ENCODE measurements at places on chromosomes 12 and 14.
A peak's percentile ranks its signal among the peaks of the same experiment; 100 is the strongest.

DNA sequence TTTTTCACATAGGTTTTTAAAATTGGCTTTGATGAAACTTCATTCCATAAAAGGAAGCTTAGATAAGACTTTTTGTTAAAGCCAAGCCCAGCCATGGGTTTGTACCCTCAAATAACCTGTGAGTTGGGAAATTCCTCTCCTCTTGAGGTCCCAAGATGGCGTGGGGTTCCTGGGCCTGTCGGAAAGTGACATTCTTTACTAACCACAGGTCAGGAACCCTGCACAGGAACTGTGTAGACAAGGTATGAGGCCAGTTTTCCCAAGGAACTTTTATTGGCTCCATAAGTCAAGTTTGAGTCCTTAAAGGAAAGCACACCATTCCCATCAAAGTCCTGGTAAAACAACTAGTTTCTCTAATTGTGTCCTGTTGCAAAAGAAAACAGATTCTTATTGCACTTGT is 65.0 kb upstream of the AMN start:
- DNase-seq, result no peak

DNA sequence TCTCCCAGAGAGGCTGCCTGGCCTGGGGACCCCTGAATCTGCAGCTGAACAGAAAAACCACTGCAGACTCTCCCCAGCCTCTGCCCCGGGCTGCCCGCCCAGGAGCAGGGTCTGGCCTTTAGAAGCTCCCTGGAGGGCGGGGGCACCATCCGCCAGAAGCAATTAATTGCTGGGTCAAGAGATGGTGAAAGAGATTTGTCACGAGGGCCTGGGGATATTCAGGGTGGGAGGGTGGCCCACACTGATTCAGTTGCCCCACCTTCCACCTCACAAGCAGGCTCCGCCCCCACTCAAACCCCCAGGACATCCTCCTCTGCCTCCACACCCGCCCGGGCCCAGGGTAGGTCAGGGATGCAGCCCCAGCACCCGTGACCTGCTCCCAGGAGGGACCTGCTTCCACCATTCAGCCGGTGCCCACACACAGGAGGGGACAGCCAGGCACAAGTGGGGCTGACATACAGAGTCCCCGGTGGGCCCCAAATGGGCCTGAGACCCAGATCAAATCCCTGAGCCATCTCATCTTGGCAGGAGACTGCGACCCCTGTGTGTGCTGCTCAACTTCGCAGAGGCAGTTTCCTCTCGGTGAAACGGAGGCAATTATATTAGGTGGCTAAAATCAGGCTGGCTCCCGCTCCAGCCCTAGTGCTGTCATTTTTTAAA is 23.0 kb downstream of the NCOR2 start:
- DNase-seq, result no peak

GRCh38 chr14:99281396-99281795 is 9.4 kb upstream of the BCL11B start:
- DNase-seq, result no peak

DNA sequence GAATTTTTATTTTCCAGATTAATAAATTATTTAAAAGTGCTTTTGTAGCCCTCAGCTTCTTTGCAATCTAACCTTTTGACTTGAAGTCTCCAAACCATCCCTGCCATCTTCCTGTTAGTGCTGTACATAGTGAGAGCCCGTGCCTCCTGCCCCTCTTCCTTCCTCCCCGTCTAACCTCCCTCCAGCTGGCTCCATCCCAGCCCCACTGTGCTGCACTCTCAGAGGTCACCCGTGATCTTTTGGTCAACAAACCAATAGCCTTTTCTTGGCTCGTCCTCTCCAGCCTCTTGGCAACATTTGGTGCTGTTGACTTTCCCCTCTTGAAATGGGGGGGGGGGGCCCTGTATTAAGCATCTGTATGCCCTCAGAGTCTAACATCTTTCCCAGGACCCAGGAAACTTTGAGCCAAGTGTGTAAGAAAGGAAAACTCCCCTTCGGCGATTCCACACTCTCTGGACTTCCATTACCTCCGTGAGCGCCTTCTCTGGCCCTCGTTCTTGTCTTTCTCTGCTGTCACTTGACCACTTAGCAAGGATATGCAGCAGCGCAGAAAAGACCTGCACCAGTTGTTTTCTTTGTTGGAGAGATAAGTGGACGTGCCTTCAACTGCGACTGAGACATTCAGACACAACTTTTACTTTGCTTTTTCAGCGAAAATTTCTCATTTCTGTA is 44.1 kb downstream of the FBXW8 start:
- DNase-seq, result no peak

DNA sequence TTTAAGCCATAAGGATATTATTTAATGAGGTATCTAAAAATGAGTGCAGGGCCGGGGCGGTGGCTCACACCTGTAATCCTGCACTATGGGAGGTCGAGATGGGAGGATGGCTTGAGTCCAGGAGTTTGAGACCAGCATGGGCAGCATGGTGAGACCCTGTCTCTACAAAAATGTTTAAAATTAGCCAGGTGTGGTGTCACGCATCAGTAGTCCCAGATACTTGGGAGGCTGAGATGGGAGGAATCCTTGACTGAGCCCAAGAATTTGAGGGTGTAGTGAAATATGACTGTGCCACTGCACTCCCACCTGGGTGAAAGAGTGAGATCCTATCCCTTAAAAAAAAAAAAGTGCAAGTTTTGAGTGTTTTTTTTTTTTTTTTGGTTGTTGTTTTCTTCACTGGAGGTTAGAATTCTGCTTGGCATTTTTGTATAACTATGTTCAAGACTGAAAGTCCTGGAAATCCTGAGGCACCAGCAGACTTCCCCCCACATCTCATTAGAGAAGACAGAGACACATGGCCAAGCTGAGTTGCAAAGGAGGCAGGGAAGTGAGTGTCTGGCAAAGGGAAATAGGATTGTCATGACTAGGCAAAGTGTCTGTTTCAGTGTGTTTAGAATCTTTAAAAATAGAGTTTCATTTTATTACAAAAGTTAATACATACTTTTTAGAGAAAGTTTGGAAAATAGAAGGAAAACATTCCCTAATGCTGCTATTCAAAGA is 53.5 kb upstream of the DUSP6 start:
- no peak for DNase-seq

- no peak for DNase-seq
Observed at GRCh38 chr12:58681730-58682129, 238.6 kb downstream of the LRIG3 start.

- peak; percentile 87 for DNase-seq
Observed at GRCh38 chr14:51644217-51644933, 7.3 kb upstream of the FRMD6 start.

- DNase-seq, result no peak
Observed at GRCh38 chr12:68804657-68805591, 3.1 kb upstream of the MDM2 start.

DNA sequence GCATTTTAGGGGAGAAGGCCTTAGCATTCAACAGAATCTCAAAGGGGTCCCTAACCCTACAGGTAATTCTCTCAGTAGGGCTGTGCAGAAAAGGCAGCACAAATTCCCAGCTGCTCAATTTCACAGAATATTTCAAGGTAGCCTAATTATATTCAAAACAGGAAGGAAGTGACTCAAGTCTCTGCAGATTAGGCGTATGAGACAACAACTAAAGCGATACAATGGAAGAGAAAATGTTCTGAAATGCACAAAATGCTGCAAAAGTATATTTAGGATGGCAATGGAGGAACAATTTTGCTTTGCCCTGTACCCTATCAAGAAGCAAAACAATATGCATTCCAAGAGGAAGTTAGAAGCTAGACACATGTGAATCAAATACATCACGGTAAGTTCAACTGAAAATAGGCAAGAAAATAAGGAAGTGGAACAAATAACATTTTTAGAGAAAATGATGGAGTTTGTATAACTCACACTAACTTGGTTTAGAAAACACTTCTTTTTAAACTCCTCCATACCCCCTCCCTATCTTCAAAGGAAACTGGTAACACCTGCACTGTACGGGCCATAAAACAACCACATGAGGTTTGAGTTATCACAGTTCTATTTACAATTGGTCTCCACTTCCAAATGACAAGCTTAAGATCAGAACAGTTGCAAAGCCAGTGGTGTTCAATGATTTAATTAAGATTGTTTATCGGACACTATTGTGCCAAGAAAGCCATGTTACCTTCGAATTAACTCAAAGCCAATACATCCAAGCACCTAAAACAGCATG is 1.6 kb downstream of the GIT2 start:
- DNase-seq, result no peak

DNA sequence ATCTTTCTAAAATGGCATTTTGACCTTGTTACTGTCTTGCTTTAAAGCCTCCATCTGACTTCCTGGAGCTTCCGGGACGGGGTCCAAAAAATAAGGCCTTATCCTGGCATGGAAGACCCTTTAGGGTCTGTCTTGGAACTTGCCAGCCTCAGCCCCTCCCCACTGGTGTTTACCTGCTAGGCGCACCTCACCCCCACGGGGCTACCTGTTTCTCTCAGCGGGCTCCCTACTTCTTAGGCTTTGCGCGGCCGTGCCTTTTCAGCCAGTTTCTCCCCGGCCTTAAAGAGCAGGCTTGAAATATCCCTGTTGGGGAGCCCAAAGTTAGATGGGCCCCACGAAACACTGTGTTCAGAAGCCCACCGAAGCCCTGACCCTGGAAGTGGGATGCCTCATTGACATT is 5.1 kb downstream of the RTL1 start:
- DNase-seq, result no peak

DNA sequence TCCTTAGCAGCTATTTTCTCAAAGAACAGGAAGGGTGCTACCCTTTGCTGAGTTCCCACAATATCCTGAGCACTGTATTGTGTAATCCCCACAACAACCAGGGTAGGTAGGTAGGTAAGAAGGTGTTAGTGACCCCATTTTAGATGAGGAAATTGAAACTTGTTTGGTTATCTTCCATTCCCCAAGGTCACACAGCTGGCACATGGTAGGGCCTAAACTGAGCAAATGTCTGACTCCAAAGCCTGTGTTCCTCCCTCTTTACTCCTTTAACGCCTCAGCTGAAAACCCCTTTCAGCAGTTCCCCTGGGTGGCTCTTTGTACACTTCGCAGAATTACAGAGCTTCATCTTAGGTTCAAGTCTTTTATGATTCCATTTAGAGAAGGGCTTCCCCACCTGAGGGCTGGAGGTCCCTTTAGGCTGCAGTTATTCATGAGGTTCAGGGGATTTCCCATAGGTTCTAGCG is 26.5 kb upstream of the RIC8B start:
- DNase-seq, result no peak

GRCh38 chr14:76673261-76673660 is 88.0 kb upstream of the VASH1 start:
- DNase-seq, result no peak

- no peak for DNase-seq
Observed at GRCh38 chr14:50452296-50452695, 55.6 kb upstream of the CDKL1 start.

DNA sequence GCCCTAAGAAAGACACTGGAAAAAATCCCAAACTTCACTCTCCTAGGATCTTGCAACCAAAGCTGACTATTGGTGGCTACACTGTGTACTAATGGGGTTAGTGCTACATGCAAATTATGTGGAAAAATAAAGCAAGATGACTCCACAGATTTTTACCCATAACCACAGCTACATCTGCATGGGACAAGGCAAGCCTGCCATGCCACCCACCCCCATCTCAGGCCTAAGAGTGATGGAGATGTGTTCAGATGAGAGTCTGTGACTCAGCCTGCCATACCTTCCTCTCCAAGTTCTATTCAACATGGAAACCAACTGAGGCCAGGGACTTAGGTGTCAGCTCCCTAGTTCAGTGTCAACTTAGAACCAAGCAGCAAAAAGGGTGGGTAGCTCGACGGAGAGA is 206.2 kb downstream of the PELI2 start:
- peak; percentile 84 for DNase-seq

GRCh38 chr12:72010356-72010755 is 71.7 kb downstream of the TPH2 start:
- DNase-seq, result peak; percentile 60

- no peak for DNase-seq
Observed at GRCh38 chr12:27026257-27026656, 3.9 kb downstream of the MED21 start.

- DNase-seq, result peak; percentile 38
Observed at GRCh38 chr12:59444932-59445331, 150.9 kb upstream of the SLC16A7 start.

Measured in fibroblast of skin of abdomen (primary cell).